ACHN (cell line): ENCODE measurements at places on chromosomes 1 and 21.

GRCh38 chr1:245378745-245379144 lies 224.0 kb downstream of the KIF26B start:
- DNase-seq = no peak

DNA sequence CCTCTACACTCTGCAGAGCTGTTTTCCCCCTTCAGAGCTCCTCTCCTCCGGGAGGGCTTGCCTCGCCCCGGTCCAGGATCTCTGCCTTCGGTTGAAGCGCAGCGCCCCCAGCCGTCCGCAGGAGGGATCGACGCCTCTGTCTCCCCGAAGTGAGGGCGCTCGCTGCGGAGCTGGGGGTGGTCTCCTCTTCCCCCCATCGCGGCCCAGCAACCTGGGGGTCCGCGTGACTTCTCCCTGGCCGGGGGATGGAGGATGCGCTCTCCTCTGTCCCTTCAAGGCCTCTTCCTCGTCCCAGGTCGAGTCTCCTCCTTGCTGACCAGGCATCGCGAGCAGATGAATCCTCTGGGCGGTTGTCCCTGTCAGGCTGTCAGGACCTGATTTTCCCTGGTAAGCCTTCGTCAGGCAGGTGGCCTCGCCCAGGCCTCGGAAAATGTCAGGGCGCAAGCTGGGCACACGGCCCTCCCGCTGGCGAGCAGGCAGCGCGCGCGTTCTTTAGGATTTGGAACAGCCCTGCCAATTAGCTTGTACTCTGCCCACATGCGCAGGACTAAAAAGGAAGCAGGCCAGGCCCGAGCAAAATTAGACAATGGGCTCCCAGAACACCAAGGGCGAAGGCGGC lies 90.5 kb downstream of the EDEM3 start:
- peak; percentile 63 for DNase-seq

- no peak for DNase-seq
These were observed 15.2 kb upstream of the NBPF1 start for GRCh38 chr1:16628361-16629111.

- DNase-seq = no peak
These were observed 356.9 kb downstream of the SIPA1L2 start for GRCh38 chr1:232273011-232273410.

DNA sequence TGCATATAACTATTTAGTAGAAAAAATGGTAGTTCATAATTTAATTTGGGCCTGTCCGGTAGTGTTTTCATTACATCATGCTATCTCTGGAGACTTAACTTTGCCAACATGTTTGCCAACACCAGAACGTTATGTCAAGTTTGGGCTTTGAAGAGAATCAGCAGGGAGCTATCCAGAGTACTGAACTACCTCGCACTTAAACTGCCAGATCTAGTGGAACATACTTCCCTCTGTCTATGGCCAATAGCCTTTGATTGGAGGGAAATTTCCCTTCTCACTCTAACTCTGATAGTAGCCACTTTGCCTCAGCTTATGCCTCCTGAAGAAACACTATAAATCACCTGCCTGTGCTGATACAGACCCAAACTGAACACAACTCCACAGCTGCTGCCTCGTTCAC lies 10.0 kb downstream of the LRRC53 start:
- DNase-seq = peak; percentile 26

GRCh38 chr1:177464686-177465085 lies 293.9 kb downstream of the BRINP2 start:
- DNase-seq = no peak

DNA sequence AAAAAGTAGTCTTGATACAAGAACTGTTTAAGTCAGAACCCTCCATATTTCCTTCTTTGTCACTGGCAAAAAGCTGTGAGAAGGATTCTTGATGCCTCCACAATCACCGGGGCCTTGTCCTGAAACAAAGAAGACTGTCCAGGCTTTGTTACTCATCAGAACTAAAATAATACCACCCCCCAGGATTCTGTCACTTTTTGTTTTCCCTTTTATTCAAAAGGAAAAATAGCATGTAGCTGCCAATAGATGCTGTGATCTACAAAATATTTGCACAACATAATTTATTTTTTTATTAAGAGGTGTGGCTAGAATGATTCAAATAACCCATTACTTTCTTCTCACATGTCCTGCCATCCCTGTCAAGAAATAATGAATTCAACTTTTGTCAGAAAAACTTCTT lies 173.7 kb downstream of the LYPLAL1 start:
- DNase-seq = no peak

- no peak for DNase-seq
These were observed 44.8 kb downstream of the PCNT start for GRCh38 chr21:46368533-46369285.

DNA sequence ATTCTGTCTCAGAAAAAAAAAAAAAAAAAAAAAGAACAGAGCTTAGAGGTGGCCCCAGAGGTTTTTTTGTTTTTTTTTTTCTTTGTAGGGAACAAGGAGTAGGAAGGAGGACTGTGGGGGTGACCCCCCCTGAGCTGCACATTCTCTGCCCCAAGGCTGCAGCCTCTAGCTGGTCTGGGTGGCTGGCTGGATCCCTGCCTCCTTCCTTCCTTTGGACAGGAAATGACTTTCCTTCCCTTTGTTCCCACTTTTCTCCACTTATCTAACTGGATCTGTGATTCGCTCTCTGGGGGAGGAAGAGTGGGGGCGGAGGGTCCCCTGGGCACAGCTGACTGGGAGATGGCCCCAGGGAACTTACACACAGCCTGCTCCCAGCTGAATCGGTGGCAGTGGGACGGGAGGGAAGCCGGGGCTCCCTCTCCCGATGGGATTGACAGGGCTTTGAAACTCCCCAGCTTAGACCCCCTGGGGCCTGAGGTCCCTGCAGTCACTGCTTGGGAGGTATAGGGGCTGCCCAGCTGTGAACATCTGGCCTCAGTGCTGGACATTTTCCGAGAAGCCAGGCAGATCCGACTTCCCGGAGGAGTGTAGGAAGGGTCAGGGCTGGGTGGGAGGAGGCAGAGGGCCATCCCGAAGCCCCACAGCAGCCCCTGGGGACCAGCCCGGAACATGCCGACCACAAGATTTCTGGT lies 2.1 kb downstream of the FBLIM1 start:
- peak; percentile 27 for DNase-seq

DNA sequence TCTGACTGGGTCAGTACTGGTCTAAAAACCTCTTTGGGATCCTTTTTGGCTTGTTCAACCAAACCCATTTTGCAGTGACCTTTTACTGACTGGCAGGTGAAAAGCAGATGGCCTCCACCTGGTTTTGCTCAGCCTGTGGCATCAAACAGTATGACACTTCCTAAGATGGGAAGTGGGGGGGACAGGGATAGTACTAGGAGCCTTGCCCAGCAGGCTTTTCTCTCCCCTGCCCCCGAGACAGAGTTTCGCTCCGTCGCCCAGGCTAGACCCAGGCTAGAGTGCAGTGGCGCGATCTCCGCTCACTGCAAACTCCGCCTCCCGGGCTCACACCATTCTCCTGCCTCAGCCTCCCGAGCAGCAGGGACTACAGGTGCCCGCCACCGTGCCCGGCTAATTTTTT lies 18.3 kb downstream of the INTS3 start:
- no peak for DNase-seq
